ENCODE measurements at places on chromosomes 12 and 14.

DNA sequence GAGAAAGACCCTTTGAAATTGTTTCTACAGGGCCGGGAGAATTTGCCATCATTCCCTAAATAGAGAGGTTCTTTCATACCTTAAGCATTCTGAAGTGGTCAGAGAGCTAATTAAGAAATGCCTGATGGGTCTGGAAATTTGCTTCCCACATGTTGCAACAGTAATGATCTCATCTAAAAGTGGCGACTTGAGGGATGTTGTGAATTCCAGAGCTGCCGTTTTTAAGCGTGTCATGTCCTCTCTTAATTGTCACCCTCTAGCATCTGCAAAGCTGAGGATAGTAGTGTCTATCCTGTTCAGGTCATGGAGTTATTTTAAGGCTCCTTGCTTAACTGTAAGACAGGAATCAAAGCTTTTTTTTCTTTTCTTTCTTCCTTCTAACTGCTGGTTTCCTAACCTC is 60.4 kb downstream of the FOS start:
- peaks cover 12% of the 10 kb centered on the region for H3K4me1 ChIP-seq
- H3K27me3 ChIP-seq, result peaks cover 7% of the 10 kb centered on the region
- H3K27ac ChIP-seq, result no peak overlapping the region
- no peak overlapping the region for H3K4me3 ChIP-seq
- H3K36me3 ChIP-seq, result no peaks in the 10 kb centered on the region

GRCh38 chr14:102586420-102587104 is 5.9 kb upstream of the RCOR1 start:
- H3K4me1 ChIP-seq, result peaks cover 8% of the 10 kb centered on the region
- no peaks in the 10 kb centered on the region for H3K27me3 ChIP-seq
- no peak overlapping the region for H3K4me3 ChIP-seq

GRCh38 chr12:29104516-29104915 is 44.6 kb upstream of the FAR2 start:
- peak overlapping the region; percentile 83 for H3K4me3 ChIP-seq
- peaks cover 24% of the 10 kb centered on the region for H3K4me1 ChIP-seq
- no peak for DNase-seq
- no peaks in the 10 kb centered on the region for H3K36me3 ChIP-seq

GRCh38 chr14:47300796-47301195 is 374.6 kb downstream of the MDGA2 start:
- H3K4me1 ChIP-seq, result no peaks in the 10 kb centered on the region
- no peaks in the 10 kb centered on the region for H3K36me3 ChIP-seq
- no peak overlapping the region for H3K27ac ChIP-seq
- DNase-seq, result no peak
- no peaks in the 10 kb centered on the region for H3K27me3 ChIP-seq

GRCh38 chr12:113040722-113041171 is 15.8 kb upstream of the DTX1 start:
- no peaks in the 10 kb centered on the region for H3K36me3 ChIP-seq
- H3K27ac ChIP-seq, result no peak overlapping the region
- DNase-seq, result no peak
- H3K4me1 ChIP-seq, result no peaks in the 10 kb centered on the region

DNA sequence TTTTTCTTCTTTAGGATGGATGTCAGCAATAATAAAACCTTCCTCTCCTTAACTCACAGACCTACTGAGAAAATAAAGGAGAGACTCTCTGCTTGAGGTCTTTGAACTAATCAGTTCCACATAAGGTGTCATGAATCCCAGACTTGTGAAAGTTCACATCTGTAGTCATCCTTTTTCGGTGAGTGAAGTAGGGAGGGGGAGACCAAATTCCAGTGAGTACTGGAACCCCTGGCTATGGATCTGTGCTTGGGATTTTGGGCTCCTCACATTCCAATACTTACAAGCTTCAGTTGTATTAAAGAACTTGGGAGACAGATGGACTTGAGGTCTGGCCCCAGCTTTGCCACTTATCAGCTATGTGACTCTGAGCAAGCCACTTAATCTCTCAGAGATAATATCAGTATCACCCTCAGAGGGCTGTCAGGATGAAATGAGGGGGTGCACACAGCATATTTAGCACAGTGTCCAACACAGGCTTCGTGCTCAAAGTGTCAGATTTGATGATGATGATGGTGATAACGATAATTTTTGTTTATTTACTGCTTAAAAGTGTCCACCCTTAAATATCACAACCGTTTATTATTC is 34.8 kb upstream of the APPL2 start:
- no peaks in the 10 kb centered on the region for H3K4me1 ChIP-seq
- no peak for DNase-seq
- no peak overlapping the region for H3K27ac ChIP-seq

DNA sequence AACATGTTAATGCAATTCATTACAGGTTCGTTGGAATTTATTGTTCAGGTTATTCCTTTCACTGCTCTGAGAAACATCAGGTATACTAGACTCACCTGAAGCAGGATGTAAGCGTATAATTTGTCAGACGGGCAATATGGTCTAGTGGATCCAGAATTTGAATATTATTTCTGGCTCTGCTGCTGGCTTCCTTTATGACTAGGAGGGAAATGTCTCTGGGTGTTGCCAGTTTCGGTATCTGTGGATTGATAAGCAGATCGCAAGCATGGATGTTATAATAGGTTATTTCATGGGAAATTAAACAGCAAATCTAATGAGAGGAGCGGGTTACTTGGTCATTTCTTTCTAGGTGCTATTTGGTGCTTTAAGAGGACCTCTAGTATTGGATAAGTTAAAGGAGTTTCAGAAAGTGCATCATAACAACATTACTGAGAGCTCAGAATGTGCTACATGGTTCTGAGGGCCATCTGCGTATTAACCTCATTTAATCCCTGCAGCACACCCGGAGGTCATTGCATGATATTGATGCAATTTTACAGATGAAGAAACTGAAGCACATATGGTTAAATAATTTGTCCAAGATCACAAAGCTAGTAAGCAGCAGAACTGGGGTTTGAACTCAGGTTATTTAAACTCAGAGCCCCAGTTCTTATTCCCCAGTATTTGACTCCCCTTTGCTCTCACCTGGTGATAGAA is 47.3 kb upstream of the BCAT1 start:
- no peak overlapping the region for H3K4me3 ChIP-seq
- H3K36me3 ChIP-seq, result no peaks in the 10 kb centered on the region
- H3K4me1 ChIP-seq, result peaks cover 12% of the 10 kb centered on the region
- no peak for DNase-seq

GRCh38 chr12:113070117-113070906 is 13.8 kb downstream of the DTX1 start:
- peak overlapping the region; percentile 86 for H3K27ac ChIP-seq
- H3K4me3 ChIP-seq, result no peak overlapping the region
- no peak for DNase-seq
- no peaks in the 10 kb centered on the region for H3K27me3 ChIP-seq
- H3K4me1 ChIP-seq, result peaks cover 52% of the 10 kb centered on the region

GRCh38 chr14:103662591-103662990 is 33.6 kb downstream of the KLC1 start:
- peaks cover 5% of the 10 kb centered on the region for H3K36me3 ChIP-seq
- no peak for DNase-seq
- H3K4me1 ChIP-seq, result no peaks in the 10 kb centered on the region
- no peaks in the 10 kb centered on the region for H3K27me3 ChIP-seq
- no peak overlapping the region for H3K4me3 ChIP-seq

- H3K36me3 ChIP-seq, result peaks cover 16% of the 10 kb centered on the region
- no peaks in the 10 kb centered on the region for H3K27me3 ChIP-seq
- peak overlapping the region; percentile 100 for H3K27ac ChIP-seq
- H3K4me1 ChIP-seq, result peaks cover 69% of the 10 kb centered on the region
Measured at GRCh38 chr12:57475271-57476161, 4.2 kb downstream of the ARHGAP9 start.

- H3K27ac ChIP-seq, result peak overlapping the region; percentile 29
- no peaks in the 10 kb centered on the region for H3K36me3 ChIP-seq
- H3K4me3 ChIP-seq, result no peak overlapping the region
- DNase-seq, result no peak
- peaks cover 5% of the 10 kb centered on the region for H3K4me1 ChIP-seq
Measured at GRCh38 chr12:52181746-52182145, 10.1 kb downstream of the KRT80 start.

GRCh38 chr12:50087151-50087550 is 2.0 kb downstream of the SMARCD1 start:
- no peak overlapping the region for H3K27ac ChIP-seq
- peaks cover 24% of the 10 kb centered on the region for H3K4me1 ChIP-seq
- H3K36me3 ChIP-seq, result peaks cover 2% of the 10 kb centered on the region
- H3K27me3 ChIP-seq, result no peaks in the 10 kb centered on the region
- no peak for DNase-seq

All from T-helper 17 cell (primary cell).